ENCODE measurements at places on chromosomes 5 and 9.

DNA sequence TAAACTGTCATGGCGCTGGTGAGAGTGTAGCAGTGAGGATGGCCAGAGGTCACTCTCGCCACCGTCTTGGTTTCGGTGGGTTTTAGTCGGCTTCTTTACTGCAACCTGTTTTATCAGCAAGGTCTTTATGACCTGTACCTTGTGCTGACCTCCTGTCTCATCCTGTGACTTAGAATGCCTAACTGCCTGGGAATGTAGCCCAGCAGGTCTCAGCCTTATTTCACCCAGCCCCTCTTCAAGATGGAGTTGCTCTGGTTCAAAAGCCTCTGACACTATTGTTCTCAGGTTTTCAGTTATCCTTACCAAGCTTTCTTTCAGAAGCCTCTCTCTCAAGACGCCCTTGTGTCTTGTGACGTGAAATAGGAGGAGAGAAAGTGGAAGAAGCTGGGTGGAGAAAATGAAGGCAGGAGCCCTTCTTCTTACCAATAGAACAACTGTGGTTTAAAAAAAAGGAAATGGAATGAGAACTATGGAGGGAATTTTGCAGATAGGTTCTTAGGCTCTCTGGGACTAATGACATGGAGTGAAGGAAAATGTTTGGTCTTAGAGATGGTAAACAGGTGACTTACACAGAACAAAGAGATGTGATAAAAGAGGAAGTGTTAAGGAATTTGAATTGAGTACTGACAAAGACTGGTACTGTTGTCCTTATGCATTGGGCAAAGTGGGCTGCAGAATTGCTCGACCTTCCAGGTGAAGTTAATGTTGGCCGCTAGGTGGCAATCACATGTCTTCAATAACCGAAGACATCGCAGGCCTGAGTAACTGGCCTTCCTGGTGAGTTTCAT lies 133.3 kb upstream of the RAI14 start:
- peak; percentile 20 for DNase-seq

DNA sequence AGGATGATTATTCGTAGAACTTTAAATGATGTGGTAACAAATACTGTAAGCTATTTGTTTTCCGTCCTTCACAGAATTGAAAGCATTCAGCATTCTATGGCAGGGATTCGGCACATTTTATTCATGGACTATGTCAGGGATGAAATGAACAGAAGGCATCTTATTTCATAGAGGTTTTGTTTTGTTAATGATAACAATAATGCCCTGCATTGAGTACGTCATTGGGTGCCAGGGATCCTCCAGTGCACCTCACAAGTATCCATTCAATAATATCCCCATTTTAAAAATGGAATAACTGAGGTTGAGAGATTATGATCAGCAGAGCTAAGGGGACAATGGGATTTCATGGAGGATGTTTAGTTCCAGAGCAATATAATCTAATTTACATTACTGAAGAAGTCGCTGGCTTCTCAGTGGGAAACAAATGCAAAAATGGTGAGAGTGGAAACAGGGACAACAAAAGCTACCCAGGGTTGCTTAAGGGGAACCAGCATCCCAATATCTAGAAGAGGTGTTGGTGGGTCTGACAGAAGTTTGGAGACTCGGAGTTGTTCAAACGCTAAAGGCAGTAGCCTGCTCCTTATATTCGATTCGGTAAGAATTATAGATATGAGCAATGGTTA lies 985.7 kb upstream of the WWC1 start:
- DNase-seq, result no peak

- no peak for DNase-seq
These were observed 38.8 kb downstream of the PROP1 start for GRCh38 chr5:177957241-177957640.

- no peak for DNase-seq
These were observed 13.8 kb downstream of the GARNL3 start for GRCh38 chr9:127278372-127278771.

GRCh38 chr9:109062543-109062942 lies 49.2 kb upstream of the CTNNAL1 start:
- no peak for DNase-seq

GRCh38 chr5:83844449-83845068 lies 123.9 kb upstream of the HAPLN1 start:
- DNase-seq, result no peak

GRCh38 chr9:34501889-34502425 lies 20.8 kb downstream of the ENHO start:
- DNase-seq, result no peak

DNA sequence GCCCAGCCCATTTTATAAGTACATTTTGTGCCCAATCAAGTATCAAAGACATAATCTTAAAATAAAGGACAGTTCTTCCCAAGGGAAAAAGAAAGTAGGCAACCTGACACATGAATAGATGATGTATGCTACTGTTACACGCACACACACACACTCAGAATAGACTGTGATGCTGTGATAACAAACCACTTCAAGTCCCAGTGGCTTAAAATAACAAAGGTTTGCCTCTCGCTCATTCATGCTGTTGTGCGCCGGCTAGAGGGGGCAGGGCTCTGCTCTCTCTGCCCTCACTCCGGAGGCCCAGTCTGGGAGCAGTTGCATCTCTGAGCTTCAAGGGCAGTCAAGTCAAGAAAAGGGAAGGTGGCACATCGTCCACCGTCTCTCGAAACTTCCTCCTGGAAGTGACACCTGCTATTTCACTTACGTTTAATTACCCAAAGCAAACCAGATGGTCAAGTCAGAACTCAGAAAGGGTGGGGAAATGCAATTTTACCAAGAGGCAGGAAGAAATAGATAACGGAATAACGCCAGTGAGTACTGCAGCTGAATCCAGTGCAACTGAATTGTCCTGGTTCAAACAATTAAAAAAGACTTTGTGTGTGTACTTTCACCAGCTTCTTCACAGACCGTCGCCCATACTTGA lies 43.3 kb downstream of the ANKRD33B start:
- no peak for DNase-seq

- DNase-seq, result no peak
These were observed 32.1 kb upstream of the ADRB2 start for GRCh38 chr5:148794275-148794674.

GRCh38 chr9:134940236-134941208 lies 22.8 kb upstream of the FCN1 start:
- DNase-seq, result no peak

GRCh38 chr9:5493679-5494511 lies 16.4 kb upstream of the PDCD1LG2 start:
- no peak for DNase-seq

DNA sequence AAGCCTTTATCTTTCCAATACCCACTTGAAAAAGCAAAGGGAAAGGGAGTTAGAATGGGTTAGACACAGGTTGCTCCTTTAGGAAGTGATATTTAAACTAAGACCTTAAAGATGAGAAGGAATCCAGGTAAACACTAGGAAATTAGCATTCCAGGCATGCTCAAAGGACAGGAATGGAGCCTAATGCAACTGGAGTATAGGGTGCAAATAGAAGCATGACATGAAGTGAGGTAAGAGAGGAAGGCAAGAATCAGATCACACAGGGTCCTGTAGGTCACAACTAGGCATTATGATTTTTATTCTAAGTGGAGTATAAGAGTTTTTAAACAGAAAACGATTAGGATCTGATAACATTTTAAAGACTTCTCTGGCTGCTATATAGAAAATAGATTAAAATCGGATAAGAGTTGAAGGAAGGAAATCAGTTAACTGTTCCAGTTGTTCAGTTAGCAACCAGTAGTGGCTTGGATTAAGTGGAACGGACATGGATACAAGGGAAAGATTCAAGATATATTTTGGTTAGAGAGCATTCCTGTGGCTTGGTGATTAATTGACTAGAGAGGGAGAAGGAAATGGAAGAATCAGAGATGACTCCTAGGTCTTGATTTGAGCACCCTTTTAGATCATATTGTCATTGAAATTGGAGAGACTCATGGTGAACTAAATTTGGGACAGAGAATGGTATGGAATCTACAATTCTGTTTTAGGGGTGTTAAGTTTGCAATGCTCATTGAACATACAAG lies 95.9 kb downstream of the FBXO4 start:
- DNase-seq, result no peak

- DNase-seq, result no peak
These were observed 284.2 kb downstream of the NR3C1 start for GRCh38 chr5:143119291-143119769.

GRCh38 chr5:31442058-31442745 lies 89.7 kb downstream of the DROSHA start:
- DNase-seq, result no peak

DNA sequence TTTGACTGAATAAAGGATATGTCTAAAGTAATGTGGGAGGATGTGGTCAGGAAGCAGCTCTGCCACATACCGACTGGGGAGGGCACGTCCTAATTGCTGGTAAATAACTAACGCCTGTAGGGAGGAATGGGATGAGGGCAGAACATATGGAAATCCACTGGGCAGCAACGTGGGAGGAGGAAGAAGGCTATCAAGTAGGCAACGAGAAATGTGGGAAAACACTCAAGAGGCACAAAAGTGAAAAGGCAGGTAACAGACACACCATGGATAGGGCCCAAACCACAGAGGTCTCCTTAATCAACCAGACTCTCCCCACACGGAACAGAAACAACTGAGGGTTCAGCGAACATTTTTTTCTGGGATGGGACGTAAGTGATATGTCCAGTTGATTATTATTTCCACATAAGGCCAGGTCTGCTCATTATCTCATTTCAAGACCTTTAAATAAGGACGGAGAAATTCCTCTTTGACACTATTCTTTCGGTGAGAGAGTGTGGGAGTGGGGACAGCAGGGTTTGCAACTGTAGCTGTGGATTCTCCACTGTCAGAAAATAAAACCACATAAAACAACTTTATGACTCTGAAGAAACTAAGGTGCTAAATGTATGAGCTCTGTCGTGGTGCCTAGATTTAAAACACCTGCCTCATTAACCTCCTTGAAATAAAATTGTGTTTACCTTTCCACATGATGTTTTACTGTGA lies 17.0 kb downstream of the IARS1 start:
- no peak for DNase-seq

- no peak for DNase-seq
These were observed 478.5 kb upstream of the KIF2A start for GRCh38 chr5:61827445-61827975.

DNA sequence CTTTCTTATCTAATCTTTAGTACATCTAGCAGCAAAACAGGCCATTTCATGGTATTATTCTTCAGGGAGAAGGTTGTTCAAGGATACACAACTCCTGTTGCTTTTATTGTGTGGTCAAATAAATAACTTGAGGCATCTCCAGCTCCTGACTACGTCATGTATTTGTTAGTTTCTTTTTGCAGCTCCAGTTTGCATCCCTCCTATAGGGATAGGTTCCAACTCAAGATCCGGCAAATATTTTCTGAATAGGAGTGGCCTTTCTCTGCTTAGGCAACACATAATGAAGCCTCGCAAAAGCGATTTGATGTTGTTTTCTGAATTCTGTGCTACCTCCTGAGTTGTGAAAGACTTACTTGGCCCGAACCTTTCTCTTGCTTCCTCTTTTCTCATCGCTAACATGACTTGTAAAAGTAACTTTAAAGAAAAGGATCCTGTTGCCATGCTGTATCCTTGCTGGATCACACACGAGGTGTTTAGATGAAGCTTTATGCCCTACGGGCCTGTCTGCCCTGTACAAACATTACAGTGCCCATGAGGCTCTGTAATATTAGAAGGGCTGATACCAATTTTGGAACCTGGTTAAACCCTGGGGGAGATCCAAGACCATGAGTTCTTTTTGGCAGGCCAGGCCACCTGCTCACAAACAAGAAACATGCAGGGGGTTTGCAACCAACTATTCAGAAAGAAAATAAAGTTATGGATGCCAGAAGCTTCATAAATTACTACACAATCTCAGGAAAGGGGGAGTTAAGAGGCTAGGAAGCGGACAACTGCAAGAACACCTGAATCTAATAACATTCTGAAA lies 149.8 kb upstream of the FGF10 start:
- no peak for DNase-seq

DNA sequence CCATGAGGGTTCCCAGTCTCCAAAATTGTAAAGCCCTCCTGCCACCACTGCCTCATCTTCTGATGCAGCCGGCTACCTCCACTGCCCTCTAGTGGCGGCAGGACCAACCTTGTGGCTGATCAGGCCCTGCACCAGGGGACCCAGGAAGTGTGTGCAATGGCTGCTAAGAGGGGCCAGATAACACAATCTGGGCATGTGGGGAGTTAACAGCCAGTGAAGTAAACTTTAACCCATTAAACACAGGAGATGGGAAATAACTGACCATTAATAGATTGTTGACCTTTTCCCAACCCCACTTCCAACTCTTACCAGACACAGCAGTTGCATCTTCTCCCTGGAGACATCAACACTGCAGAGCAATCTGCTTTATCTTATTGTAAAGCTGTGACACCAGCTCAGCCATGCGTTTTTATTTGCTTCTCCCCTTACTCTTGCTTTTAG lies 63.3 kb downstream of the FREM1 start:
- peak; percentile 48 for DNase-seq

- no peak for DNase-seq
These were observed 41.7 kb downstream of the RETREG1 start for GRCh38 chr5:16574789-16575721.

DNA sequence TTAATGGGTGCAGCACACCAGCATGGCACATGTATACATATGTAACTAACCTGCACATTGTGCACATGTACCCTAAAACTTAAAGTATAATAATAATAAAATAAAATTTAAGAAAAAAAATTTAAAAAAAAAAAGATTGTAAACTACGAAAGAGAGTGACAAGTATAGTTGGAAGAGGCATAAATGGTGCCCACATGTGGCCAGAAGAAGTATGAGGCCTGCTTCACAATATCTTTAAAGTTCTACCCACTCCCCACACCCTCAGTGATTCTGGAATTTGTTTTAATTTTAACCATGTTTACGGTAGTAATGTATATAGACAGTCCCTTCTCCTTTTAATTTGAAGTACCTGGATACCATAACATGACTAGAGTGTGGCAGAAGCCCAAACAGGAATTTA lies 172.7 kb downstream of the CHSY3 start:
- DNase-seq, result no peak

DNA sequence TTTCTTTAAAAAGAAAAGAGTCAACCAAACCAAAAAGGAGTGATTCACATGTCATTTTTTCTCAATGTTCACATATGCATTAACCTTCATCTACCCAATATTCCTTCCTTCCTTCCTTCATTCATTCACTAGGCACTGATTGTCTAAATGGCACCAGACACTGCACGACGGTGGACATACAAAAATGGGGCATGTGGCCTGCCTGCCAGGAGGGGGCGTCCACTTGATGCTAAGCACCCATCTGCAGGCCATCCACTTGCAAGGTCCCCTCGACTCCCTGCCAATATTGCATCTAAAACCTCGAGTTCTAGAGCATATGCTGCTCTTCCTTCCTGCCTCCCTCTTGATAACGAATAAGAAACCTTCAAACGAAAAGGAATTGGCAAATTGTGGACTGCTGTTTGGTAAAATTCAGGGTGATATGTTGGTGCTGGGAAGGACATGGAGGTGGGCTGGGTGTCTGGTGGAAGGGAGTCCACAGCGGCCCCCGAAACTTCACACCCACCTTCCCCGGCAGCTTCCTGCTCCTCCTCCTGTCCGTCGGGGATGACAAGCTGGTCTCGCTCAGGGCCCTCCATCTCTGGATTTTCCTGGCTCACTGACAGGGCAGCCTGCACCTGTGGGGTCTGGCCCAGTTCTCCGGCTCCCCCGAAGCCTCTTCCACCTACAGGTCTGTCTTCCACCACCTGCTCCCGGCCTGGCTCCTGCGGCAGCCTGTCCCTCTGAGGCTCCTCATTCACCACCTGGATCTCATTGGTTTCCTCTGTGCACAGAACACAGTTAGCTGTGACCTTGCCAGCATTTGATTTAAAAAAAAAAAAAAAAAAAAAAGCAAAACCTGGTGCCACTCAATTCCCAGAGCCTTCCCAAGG lies 64.3 kb downstream of the GOLM1 start:
- DNase-seq, result no peak

- no peak for DNase-seq
These were observed 10.0 kb downstream of the DIPK1B start for GRCh38 chr9:136722093-136722968.

Data from stimulated activated CD8-positive, alpha-beta memory T cell treated with anti-CD3 and anti-CD28 coated beads, Interleukin-2, amount 100 ng/mL, for 48 hours (primary cell).